ENCODE measurements at places on chromosomes 4 and X. TPM values are rescaled to one million over a fixed set of nuclear protein-coding genes. Genes with fewer than 3 reads are reported as not detected.
A peak's percentile ranks its signal among the peaks of the same experiment; 100 is the strongest.

DNA sequence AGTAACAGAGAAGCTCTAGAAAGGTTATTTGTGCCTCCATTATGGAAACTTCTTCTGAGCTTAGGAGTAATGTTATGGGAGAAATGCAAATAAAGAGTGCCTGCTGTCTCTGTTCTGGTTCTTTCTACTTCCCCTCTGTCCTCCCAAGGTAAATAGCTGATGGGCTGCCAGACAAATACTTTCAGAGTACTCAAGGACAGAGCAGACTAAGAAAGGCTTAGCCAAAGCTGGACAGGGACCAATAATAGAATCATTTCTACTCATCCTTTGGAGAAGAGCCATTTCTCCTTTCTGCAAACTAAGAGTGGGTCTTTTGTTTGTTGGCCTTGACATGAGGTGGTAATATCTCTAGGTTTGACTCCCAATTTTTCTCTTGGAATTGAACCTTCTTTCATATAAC lies 136.1 kb downstream of the MID1IP1 start:
- DNase-seq, result no peak

DNA sequence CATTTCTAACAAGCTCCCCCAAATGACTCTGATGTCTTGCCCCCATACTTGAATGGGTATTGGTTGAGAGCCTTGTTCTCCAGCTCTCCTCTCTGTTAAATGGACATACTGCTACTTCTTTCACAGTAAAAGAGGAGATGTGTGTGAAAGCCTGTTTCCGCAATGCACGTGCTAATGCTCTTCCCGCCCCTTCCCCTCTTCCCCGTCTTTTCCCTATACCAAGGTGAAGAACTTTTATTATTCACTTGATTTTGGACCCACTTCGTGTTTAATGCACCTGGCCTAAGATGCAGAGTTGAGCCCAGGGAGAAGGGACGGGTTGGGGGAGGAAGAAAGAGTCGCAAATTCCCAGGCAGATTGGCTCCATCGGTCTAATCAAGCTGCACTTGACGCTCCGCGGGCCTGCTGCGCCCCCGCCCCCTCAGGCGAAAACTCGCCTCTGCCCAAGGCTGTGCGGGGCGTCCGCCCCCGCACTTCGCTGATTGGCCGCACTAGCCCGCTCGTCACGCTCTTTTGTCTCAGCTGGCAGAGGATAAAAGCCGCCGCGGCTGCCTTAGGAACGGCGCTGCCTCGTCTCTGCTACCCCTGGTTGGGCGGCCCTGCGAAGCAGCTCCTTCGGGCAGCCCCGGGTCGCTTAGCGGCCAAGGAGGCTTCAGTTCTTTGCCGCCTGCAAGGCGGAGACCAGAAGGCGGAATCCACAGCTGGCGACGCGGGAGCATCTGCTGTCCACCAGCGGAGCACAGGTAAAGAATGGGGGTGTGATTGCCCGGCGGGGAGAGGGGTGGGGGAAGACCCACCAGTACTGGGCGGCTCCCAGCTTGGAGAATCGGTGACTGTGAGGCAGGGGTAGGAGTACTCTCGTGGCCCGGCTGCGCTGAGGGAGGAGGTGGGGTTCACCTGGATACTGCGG lies at the start of gene ZCCHC12:
Gene ZCCHC12, plus strand, starts transcription at position 562 of the 910 bp plus-strand sequence. CDS start 1,421 bp downstream, outside the sequence.
- DNase-seq, result peak; percentile 54

GRCh38 chr4:8515316-8516060 lies 64.7 kb upstream of the GPR78 start:
- no peak for DNase-seq

POU4F2 gene
- not detected for total RNA-seq

GRCh38 chrX:48664156-48664555 lies 19.4 kb upstream of the WAS start:
- DNase-seq, result no peak

DNA sequence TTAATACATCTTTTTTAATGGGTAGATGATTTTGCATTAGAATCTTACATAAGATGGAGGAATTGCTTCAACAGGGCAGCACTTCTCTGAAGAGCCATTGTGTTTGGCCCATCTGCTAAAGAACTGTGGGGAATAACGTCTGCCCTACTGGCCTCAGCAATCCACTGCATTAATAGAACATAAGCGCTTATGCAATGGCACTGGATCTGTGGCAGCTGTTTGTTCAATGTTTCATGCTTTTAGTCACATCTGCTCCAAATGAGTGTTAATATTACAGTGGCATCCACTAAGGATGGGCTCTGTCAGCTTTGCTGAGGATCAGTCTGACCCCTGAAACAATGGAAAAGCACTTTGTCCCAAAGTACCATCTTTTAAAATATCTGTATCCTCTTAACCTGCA lies 279.0 kb upstream of the GK2 start:
- DNase-seq, result no peak

DNA sequence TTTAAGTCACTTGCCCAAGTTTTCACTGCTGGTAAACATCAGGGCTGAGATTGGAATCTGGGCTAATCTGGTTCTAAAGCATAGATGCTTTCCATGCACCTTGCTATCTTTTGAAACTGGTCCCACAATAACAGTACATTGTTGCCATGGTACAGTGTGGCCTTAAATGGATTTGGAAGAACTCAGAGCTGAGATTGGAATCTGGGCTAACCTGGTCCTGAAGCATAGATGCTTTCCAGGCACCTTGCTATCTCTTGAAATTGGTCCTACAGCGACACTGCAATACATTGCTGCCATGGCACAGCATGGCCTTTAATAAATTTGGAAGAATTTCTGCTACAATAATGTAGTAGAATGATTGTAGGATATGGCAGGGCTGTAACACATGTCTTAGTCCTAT lies 28.6 kb downstream of the DAPP1 start:
- DNase-seq, result no peak

BEND2 gene
- not detected for total RNA-seq

GRCh38 chr4:89056953-89057398 lies at the start of gene FAM13A:
Gene FAM13A (minus strand): TSS chr4:89057185. CDS start chr4:89056964, 221 bp downstream.
- DNase-seq, result no peak

DRP2 gene
- total RNA-seq, result 0.18 TPM

DNA sequence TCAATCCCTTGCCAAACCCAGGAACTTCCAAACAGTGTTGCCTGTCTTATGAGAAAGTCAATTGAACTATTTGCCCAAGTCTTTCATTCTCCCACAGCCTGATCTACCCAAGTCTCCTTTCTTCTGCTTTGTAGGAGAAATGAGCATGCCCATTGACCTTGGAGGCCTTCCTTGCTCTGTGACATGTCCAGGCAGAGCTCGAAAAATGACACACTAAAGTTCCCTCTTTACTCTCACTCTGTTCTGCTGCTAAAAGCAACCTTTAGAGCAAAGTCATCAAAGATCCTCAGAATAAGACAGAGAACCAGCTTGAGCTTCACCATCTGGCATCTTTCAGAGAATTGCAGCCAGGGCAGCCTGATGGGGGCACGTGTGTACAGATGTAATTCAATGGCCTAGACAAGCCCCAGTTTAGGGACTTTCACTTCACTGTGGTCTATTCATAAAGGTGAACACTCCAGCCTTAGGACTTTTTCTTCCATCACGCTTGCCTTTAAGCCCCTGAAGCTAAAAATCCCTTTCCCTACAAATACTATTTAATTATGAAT lies 136.4 kb downstream of the AMELX start:
- DNase-seq, result no peak

ADH1A gene
- not detected for total RNA-seq

DNA sequence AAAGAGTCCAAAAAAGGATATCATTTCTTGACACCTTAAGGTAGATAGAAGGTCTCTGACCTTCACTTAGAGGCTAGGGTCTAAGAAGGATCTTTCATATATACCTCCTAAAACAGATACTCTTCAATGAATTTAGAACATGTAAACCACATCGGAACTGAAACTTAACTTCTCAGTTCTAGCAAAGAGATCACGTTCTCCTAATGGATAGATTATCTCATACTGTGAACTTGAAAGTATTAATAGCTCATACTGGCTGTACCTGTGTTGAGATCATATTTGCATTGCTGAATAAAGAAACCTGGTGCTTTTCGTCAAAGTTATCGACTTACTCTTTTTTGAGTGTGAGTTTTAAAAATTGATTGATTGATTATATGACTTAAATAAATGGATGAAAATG lies 353.8 kb downstream of the EPHA5 start:
- no peak for DNase-seq

DNA sequence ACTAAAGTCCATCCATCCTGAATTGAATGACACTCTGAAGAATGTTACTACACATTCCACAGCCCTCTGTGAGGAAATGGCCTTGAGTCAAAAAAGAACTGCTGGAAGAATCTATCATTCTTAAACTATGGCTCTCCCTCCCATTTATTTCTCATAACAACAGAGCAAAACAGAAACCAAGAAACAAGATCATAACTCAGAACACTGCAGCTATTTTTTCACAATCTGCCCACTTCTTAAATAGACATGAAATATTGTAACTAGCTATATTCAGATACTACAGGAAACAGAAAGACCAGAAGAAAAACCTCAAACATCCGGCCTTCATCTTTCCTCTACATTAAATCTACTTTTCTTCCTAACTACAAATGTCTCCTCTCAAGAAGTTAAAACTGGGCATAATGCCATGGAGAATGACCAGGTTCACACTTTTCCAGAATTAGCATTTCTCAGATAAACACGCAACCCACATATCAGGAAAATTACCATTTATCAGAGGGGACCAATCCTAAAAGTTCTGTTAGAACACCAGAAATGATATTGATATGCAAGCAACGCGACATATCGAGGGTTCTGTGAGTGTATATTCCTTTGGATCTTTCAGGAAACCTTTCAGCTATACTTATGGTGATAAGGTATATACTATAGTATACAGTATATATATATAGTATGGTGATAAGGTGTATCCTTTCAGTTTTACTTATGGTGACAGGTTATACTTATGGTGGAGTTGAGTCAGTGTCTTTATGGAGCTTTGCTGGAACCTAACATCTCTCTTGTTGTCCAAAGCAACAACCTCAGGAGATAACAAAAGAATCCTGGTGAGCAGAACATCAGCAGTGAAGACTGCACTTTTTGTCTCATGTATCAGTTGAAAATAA lies 60.4 kb upstream of the IRF2 start:
- no peak for DNase-seq

C4orf36 gene
- total RNA-seq, result not detected

GRCh38 chr4:76213415-76214176 lies at the start of gene SCARB2:
Gene SCARB2 (minus strand): TSS chr4:76213824. CDS start chr4:76213543, 281 bp downstream.
- DNase-seq, result peak; percentile 74

- DNase-seq, result no peak
These were observed 50.7 kb downstream of the C4orf33 start for GRCh38 chr4:129146639-129147038.

GRCh38 chr4:162684998-162685397 lies 481.7 kb downstream of the NAF1 start:
- no peak for DNase-seq

CFAP99 gene
- not detected for total RNA-seq

RTL5 gene
- 0.08 TPM for total RNA-seq

ABLIM2 gene
- total RNA-seq, result 0.62 TPM

GRCh38 chr4:156146571-156146970 lies 192.9 kb upstream of the CTSO start:
- DNase-seq, result no peak

GRCh38 chr4:138300616-138301015 lies 58.5 kb upstream of the SLC7A11 start:
- DNase-seq, result no peak

LONRF3 gene
- 4.6 TPM for total RNA-seq

MAGEA6 gene
- not detected for total RNA-seq

- no peak for DNase-seq
These were observed 270.1 kb downstream of the PTTG2 start for GRCh38 chr4:38230121-38230801.

HSFX2 gene
- total RNA-seq, result not detected

DNA sequence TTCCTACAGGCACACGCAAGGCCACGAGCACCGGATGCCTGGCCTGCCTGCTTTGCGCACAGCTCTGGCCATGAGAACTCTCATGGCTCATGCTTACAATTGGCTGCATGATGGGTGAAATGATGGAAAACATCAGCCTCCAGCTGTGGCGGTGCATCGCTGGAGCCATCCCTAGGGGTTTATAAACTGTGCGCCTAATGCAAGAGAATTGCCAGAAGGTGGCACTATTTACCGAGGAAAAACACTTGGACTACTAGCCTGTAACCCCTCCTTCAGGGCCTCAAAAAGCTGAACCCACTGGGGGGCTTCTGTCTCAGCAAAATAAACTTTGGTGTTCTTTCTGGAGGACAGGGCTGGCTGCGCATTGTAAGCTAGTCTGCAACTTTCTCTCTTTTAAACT lies 51.9 kb downstream of the PHKA2 start:
- no peak for DNase-seq

MORC4 gene
- total RNA-seq, result 8.8 TPM

DNA sequence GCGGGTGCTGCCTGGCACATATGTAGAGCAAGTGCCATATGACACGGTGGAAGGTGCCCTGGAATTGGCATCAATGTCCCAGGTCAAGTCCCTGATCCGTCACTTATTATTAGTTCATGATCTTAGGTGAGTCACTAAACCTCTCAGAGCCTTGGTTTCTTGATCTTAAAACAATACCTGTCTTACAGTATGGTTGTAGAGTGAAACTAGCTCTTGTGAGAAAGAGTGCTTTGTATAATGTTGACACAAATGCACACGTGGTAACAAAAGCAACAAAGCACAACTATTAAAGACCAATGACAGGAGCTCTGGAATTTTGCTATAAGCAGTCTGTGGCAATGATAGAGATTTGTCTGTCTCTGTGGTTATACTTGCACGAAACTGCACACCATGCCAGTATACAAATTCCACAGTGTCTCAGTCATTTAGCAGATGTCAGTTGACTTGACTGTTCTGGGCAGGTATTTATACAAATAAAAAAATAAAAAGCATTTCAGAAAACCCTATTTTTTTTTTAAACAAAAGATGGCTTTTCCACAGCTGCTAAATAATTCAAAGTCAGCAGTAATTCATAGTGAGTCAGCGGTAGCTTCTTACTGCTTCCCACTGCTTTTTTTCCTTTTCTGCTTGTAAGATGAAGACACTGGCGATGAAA lies 19.7 kb upstream of the ACSL1 start:
- DNase-seq, result no peak

- no peak for DNase-seq
These were observed 52.8 kb upstream of the ANKRD17 start for GRCh38 chr4:73311428-73311827.

VEGFC gene
- not detected for total RNA-seq

CLGN gene
- total RNA-seq, result 0.22 TPM

DNA sequence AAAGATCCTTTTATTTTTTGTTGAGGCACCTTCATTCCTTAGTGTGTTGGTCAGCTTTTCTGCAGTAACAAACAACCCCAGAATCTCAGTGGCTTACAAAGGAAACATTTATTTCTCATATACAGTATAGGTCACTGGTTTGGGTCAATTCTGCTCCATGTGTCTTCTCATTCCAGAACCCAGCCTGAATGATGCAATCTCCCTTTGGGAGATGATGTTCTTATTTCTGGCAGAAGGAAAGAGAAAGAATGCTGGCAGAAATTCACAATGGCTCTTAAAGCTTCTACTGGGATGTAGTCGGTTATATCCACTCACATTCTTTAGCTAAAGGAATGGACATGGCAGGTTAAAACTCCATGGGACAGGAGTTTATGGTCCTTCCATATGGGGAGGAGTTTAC lies 42.3 kb downstream of the IDS start:
- DNase-seq, result no peak

USP17L18 gene
- not detected for total RNA-seq

- DNase-seq, result no peak
These were observed 25.1 kb upstream of the FAM156A start for GRCh38 chrX:52983321-52984000.

CTAG2 gene
- total RNA-seq, result 37.2 TPM

GRCh38 chr4:107006218-107006617 lies 29.9 kb downstream of the DKK2 start:
- no peak for DNase-seq

DOK7 gene
- not detected for total RNA-seq

- DNase-seq, result no peak
These were observed 104.6 kb upstream of the IGFBP7 start for GRCh38 chr4:57214654-57215411.
